Stimulated activated CD4-positive, alpha-beta T cell treated with anti-CD3 and anti-CD28 coated beads, Interleukin-4, amount 100 ng/mL, for 1 hour (primary cell): ENCODE measurements at places on chromosomes 6 and 20.

GRCh38 chr6:85420551-85420950 is 29.3 kb upstream of the NT5E start:
- no peak for DNase-seq

DNA sequence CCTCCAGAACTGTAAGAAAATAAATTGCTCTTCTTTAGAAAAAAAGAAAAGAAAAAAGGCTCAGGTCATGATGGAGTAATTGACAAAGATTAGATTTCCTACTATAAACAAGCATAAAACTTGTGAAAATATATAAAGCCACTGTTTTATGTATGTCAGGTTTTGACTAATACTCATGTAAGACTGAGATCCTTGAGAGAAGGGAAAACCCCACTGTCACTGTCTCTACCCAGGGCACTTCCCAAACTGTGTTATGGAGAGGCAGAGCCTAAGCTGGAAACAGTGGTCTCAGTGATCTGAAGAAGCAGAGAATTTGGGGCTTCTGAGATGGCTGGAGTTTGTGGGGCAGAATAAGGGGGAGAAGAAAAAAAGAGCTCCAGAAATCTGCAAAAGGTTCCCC is 7.6 kb downstream of the ACAT2 start:
- no peak for DNase-seq

DNA sequence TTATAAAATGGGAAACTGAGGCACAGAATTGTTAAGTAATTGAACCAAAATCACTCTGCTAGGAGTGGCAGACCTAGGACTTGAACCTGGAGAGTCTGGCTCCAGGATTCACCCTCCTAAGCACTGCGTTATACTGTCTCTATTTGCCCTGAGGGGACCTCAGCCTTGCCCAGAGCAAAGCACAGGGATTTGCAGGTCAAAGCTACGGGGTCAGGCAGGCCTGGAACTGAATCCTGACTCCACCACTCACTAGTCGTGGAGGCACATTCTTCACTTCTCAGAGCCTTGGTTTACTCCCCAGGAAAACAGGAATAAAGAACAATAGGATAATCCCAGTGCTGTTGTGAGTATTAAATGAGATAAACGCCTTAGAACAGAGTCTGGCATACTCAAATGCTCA is 19.4 kb downstream of the KCNK15 start:
- DNase-seq: no peak

- DNase-seq: no peak
Measured at GRCh38 chr6:2684103-2684749, 66.5 kb downstream of the MYLK4 start.

DNA sequence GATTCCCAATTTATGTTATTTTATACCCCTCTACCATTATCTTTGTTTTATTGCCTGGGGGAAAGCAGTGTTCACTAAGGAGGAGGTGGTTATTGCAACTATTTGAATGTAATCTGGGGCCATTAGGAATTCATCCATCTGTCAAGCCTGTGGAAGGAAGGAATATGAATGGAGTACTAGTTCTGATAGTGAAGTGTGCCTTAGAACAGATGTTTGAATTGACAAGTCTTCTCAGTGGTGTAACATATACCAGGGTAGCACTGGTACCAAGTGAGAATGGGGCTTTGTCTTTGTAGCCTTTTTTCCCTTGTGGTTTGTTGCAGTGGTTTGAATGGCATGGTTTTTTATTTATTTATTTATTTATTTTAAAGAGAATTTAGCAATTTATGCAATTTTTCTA is 27.9 kb upstream of the HDAC2 start:
- no peak for DNase-seq

- DNase-seq: no peak
Measured at GRCh38 chr6:82554666-82555065, 191.0 kb downstream of the TPBG start.

GRCh38 chr6:140475086-140475485 is 1100.6 kb upstream of the CITED2 start:
- no peak for DNase-seq
